ENCODE measurements at places on chromosomes 2 and 18.

DNA sequence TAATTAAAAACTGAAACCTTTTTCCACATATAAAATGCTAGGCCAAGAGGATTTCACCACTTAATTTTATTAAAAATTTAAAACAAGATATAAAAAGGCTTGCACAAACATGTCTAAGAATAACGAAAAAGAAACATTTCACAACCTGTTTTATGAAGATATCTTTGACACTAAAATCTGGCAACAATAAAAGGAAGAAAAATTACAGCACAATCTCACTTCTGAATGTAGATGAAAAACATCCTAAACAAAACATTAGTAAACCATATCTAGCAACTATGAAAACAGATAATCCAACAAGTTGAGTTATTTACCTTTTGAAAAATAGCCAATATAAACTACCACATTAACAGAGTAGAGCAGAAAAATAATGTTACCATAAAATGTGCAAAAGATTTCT lies 185.4 kb upstream of the MMADHC start:
- no peak for DNase-seq

GRCh38 chr2:168794968-168795367 lies 7.5 kb upstream of the NOSTRIN start:
- no peak for DNase-seq

DNA sequence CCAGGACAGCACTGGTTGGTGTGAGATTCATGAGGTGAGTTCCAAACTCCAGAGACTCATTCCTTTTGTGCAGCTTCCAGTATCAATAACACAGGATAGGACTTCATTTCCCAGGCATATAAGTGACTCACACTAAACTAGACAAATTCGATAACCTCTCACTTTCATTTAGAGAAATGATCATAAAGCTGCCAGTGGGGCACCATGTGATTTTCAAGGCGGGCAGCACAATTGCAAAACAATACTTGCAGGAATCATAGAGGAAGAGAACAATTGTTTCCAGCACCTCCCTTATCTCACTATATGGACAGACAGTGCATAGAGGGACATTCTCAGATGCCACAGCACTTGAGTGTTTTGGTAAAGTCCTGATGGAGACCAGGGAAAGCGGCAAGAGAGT lies 31.3 kb upstream of the DNAH7 start:
- no peak for DNase-seq

DNA sequence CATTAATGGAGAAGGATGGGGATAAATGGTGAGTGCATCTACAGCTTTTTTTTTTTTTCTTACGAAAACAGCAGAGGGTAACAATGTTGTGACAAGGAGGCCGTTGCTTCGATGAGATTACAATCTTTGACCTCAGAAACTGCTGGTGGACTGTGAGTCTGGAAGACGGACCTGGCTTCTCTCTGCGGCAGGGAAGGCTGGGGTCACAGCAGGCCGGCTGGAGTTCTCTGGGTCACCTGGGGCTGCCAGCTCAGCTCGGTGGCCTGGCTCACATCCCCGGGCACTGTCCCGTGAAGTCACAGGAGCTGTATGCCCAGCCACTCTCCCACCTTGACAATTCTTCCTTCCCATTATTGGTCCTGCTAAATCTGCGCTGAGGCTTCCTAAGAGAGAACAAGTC lies 160.8 kb downstream of the ACKR3 start:
- DNase-seq, result no peak

DNA sequence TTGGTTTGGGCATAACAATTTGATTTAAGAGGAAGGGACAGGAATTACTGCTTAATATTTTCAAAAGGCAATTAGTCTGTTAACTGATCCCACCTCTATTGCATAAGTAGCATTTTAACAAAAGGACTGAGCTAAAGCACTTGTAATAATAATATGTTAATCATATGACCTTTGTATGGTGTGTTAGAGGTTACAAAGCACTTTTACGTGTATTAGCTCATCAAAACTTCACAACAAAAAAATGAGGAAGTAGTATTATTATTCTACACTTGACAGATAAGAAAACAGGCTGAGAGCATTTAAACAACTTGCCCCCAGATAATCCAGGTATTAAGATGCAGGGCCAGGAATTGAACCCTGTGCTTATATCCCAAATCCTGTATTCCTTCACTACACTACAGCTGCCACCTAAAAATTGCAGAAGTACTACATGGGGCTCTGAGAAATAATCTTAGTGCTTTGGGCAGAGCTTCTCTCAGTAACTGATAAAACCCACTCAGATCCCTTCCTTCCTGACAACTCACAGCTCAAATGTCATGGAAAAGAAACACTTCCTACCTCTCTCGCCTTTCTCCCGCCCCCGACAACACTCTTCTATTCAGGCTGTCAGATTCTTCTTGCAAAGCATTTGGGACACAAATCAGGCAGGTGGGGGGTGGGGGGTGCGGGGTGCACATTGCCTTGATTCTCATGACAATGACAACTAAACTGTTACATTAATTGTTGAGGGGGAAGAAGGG lies 20.7 kb upstream of the KCTD1 start:
- no peak for DNase-seq

DNA sequence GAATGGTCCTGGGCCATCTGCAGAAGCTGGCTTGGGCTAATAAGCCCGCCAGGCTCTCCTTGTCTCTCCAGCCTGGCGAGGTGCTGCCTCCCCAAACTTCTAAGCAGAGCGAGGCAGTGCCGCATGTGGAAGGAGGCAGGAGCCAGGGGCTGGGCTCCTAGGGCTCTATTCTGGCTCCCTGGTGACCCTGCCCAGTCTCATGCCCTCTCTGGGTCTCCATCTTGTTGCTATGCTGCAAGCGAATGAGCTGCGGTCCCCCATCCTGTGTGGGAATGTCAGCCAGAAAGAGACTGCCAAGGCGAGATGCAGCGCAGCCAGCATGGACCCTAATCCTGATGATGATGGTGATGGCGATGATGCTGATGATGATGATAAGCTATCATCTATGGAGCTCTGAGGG lies 48.7 kb downstream of the TNS1 start:
- no peak for DNase-seq

- DNase-seq, result no peak
Measured at GRCh38 chr2:238893349-238894000, 45.6 kb downstream of the TWIST2 start.

DNA sequence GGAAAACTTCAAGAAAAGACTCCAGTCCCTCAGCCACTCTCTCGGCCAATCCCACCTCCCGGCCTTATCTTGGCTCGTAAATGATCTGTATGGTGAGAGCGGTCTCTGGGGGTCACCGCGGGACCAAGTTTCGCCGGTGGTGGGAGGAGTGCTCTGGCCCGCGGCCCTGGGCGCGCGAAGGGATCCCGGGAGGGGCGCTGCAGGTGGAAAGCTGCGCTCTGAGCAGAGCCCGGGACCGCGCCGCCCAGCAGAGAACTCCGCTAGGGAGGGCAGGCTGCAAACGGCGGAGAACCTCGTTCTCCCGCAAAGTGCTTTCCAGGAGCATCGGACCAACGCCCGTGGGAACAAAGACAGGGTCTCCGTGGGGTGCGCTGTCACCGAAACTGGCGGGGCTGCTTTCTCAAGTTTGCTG lies 622 bp downstream of the LRP2 start:
- no peak for DNase-seq

GRCh38 chr2:70897203-70897976 lies 38.3 kb upstream of the ATP6V1B1 start:
- no peak for DNase-seq

- peak; percentile 53 for DNase-seq
Measured at GRCh38 chr2:218569038-218569431, 396 bp downstream of the CNOT9 start.

DNA sequence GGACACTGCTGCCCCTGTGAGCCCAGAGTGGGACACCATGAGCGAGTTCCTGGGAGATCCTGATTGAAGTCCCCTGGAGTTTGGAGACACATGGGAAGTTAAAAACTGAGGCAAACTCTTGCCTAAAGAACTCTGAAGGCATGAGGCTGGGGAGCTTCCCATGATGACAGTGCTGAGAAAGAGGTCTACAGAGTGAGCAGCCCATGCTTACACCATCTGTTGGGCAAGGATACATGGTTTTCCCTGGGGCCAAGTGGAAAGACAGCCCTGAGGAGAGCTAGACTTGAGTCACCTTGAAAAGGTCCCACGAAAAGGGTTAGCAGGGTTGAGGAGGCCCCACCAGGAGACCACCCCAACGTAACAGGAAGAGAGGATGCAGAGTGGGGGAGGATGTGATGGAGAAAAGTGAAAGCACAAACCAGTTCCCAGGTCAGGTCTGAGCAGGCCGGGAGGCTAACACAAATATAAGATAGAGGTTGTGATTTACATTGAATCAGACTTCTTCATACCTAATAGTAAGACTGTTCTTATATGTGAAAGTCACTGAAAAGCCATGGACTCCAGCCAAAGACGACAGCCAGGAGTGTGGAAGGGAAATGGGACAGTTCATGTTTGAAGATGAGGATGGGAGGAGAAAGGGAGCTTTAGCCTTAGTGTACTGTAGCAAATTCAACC lies 13.5 kb upstream of the FEZ2 start:
- no peak for DNase-seq

DNA sequence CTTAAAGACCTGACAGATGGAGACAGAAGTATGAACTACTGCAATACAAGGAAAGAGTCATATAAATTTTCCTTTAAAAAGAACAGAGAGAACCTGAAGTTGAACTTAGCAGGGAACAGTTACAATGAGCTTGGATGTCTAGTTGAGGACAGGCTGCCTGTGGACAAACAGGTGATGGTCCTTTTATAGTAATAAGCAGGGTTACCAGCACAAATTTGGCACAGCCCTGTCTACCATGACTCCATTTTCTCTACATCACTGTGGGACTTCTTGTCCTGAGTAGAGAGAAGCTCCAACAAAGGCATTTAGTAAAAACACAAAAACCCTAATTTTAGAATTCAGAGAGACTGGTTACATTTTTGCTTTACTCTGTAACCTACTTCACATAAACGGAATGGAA lies 448.1 kb downstream of the PLCL1 start:
- no peak for DNase-seq

DNA sequence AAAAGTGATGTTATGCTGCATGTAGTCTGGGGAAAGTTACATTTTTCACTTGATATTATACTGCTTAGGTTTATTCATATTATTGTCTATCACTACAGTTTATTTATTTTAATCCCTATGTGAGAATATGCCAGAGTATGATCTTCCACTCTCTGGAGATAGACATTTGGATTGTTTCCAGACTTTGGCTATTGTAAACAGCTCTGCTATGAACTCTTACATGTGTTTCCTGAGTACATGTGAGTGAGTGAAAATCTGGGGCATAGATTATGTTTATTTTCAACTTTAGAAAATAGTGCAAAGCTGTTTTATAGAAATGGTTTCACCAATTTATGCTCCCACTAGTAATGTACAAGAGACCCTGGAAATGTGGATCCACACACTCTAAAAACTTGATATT lies 49.0 kb upstream of the EPAS1 start:
- DNase-seq, result no peak

DNA sequence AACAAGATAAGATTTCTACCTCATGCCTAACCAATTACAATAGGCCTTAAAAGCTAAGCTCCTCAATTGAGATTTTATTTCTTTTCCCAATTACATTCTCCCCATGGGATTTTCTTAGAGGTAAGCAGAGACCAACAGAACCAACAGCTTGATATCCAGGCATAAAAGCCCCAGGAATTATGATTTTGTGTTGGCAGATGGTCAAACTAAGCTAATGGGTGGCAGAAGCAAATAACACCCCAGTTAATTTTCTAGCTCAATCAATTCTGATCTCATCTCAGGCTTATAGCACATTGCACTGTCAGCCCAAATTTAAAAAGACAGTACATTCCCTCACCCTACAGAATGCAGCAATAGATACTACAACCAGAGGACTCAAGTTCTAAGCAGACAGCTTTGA lies 156.4 kb downstream of the NRXN1 start:
- no peak for DNase-seq

DNA sequence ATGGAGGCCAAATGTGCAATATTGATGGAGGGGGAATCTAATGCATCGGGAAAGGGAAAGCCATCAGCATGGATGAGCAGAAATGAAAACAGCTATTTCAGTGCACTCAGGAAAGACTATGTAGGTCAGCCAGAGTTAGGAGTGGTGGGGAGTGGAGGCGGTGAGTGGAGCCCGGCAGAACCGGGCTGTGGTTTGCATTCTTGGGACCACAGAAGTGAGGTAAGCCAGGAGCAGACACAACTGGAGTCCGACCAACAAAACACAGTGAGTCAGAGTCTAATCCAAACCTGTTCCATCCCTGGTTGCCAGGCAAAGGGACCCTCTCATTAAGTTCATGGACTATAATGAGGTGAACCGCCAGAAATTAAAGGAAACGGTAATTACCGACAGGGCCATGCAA lies 61.1 kb upstream of the RAB12 start:
- DNase-seq, result no peak

- DNase-seq, result no peak
Measured at GRCh38 chr2:144498277-144498676, 21.6 kb downstream of the ZEB2 start.

DNA sequence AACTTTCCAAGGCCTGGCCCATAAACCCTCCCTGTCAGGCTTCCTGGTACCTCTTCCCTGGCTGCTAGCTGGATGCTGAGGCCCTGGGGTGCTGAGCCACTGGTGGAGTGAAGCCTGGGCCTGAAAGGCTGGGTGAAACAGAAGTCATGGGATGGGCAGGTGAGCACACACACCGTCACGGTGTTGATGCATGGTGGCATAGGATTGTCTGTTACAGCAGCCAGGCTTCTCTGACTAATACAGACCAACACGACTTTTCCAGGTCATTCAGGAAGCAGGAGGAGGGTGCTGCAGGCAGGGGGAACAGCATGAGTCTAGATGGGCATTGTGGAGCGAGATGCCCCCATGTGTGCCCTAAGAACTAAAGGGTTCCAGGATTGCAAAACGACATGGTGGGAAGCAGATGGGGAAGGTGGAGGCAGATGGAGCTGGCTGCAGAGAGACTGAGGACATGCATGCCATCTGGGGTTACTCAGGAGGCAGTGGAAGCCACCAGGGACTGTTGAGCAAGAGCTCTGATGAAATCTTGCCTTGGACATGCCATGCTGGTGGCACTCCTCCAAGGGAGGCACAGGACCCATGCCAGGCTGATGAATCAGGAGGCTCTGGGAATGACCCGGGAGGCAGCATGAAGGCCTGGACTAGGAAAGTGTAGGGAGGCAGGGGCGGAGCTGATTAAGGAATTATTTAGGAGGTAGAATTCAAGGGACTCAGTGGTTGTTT lies 480.9 kb downstream of the TSN start:
- no peak for DNase-seq

DNA sequence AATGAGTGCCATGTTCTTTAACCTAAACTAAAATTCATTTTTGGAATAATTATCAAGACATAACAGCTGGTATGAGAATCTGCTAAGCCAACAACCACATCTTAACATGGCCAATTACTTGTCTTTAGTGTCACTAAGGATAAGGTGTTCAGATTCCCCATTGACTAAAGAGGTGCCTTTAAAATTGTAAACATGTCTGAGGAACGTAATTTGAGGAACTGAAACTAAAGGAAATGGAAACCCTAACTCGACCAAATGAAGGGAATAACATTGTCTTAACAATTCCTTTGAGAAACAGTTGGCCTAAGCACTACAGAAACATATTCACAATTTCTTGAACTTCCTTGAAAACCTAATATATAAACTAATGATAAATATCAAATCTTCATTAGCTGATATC lies 355.4 kb upstream of the GULP1 start:
- DNase-seq, result no peak

- no peak for DNase-seq
Measured at GRCh38 chr2:33322612-33323011, 153.8 kb upstream of the RASGRP3 start.

GRCh38 chr18:75221897-75222296 lies 11.3 kb downstream of the TSHZ1 start:
- no peak for DNase-seq

All from stimulated activated CD8-positive, alpha-beta memory T cell treated with anti-CD3 and anti-CD28 coated beads, Interleukin-2, amount 100 ng/mL, for 48 hours (primary cell).